Stimulated activated CD4-positive, alpha-beta T cell treated with anti-CD3 and anti-CD28 coated beads, Interleukin-1b, Interleukin-23, amount 100 ng/mL, for 48 hours (primary cell): ENCODE measurements at places on chromosomes 1 and 21.

GRCh38 chr1:234527346-234527745, 48.4 kb upstream of the TARBP1 start:
- no peak for DNase-seq

- no peak for DNase-seq
Observed at GRCh38 chr1:33089457-33089856, 8.5 kb downstream of the AZIN2 start.

DNA sequence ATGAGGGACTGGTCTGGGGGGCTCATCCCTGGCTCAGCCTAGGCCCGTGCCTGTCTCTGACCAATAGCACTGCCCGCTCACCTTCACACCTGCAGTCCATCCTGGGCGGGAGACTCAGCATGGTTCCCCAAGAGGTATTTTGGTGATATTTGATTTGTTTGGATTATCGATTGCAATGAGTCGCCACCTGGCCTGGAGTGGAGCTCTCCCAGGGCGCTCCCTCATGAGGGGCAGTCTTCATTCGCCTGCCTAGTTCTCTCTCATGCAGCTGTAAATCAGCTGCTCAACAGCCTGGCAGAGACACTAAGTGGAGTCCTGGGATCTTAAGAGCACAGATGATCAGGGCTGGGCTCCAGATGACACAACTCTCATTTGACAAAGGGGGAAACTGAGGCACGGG, 90.1 kb upstream of the ACTL8 start:
- no peak for DNase-seq

GRCh38 chr1:147171399-147172167, 687 bp downstream of the PRKAB2 start:
- no peak for DNase-seq

- DNase-seq = no peak
Observed at GRCh38 chr1:14941864-14942263, 211.7 kb upstream of the TMEM51 start.

GRCh38 chr1:177546346-177546745, 375.6 kb downstream of the BRINP2 start:
- no peak for DNase-seq

DNA sequence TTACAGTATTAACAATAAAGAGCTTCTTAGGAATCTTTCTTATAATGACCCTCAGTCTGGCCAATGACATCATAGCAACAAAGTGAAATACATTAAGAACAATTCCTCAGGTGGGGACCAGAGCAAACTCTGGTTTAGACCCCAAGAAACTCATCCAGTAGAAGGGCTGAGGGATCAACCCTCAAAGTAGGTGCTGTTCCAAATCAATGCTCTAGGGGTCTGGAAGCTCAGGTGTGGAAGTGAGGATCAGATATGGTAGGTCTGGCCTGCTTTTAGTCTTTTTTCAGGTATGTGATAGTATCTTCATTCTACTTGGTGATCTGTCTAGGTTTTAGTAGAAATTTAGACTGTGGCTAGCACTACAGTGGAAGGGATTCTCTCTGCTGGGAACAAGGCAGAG, 291.7 kb downstream of the PDE4B start:
- no peak for DNase-seq

DNA sequence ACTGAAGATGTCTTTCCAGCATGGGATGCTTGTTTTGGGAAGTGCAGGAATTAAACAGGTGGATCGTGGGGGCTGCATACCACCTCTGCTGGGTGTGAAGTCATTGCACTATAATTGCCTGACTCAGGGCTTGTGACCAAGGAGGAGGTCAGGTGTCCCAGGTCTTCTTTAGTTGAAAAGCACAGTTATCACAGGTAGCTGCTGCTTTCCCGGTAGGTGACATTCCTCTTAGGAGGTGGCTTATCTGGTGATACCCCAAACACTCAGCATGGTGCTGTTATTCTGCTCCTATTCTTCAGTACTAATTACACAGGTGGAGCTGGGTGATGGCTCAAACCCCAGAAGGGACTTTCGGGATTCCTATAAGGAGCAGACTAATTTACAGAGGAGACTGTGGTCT, 320.3 kb upstream of the PLXNA2 start:
- DNase-seq = no peak

GRCh38 chr1:209747580-209748262, 8.1 kb upstream of the TRAF3IP3 start:
- peak; percentile 90 for DNase-seq

- no peak for DNase-seq
Observed at GRCh38 chr1:60483509-60483908, 409.9 kb upstream of the C1orf87 start.

DNA sequence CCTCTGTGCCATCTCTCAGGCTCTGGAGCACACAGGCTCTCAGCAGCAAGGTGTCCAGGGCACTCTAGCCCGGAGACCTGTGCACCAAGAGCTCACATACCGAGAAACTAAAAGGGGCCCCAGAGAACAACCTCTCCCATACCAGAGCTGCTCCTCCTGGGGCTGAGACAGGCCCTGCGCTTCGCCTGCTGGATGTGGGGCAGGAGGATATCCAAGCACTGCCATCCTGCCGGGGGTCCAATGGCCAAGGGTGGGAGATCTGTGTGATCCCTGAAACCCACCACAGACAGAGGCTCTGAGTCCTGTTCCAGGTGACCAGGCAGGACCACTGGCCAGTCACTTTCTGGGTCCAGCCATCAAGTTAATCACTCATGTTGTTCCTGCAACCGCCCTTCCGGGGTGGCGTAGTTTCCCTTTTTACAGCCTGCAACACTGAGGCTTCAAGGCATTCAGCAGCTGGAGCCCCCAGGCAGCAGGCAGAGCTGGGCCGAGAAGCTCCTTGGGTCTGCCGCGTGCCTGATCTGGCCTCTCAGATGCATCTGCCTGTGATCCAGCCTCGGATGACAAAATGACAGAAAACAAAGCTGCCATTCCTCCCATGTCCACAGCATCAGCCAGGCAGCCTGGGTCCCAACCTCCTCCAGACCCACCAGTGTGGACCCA, 36.7 kb upstream of the ACTRT2 start:
- no peak for DNase-seq

DNA sequence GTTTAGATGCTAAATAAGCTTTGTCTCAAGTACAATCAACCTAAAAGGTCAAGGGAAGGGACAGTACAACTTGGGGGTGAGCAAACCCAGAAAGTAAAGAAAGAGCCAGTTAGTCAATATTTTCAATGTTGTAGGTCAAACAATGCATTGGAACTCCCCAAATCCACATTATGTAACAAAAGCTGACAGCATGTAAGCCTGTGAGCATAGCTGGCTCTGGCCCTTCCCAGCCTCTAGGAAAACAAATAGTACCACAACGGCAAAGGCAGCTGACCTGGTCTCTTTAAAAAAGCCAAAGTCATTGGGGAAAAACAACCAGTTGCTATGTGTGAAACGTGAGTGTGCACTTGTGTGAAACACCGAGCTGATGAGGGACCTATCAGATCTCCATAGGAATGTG, 3.4 kb downstream of the CBR1 start:
- no peak for DNase-seq

DNA sequence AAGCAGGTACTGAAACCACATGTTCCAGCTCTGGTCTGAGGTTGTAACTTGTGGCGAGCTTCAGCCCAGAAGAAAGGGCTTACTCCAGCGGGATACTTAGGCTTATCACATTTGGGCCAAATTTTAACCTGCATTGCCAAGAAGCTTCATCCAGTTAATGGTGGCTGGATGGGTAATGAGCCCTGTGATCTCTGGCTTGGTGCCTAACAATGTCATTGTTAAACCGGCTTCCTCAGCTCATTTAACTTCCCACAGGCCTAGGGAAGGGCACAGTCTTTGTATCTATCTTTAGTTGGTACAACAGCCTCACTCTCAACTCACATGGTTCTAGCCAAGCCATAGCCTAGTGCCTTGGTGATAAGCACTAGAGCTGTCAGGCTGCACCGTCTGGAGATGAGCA, 43.6 kb upstream of the CCDC190 start:
- DNase-seq = no peak

DNA sequence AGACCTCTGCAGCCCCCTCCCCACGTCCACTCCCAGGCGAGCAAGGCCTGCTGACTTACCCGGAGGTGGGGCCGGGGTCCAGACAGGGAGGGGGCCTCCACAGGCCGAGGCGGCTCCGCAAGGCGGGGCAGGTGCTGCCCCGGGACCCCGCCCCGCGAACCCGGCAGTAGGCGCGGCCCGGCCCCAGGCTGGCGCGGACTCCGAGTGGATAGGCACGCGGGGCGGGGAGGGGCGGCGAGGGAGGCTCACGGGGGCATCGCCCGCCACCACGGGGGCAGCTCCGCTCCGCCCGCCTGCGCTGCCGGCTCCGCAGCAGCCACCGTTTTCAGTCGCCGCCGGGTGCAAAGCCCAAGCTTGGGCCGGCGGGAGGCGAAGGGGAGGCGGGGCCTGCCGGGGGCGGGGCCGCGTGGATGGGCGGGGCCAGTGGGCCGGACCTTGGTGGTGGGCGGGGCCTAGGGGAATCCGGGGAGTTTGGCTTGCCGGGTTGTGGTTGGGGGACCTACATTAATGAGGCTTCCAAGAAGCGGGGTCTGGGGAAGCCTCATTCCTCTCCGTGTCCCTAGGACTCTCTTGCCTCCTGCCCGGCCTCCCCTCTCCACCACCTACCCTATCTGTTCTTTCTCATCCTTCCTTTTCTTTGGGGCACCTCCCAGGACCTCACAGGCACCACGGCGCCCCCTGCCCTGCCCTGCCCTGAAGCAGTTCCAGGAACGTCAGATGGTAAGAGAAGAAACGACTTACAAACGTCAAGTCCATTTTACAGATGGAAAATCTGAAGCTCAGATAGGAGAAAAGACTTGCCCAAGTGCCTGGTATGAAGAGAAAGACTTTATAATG, at the start of gene RIMS3:
RIMS3 (minus strand) TSS at position 348 of the 837 bp plus-strand sequence. CDS start 23,757 bp downstream, outside the sequence.
- DNase-seq = peak; percentile 80

- no peak for DNase-seq
Observed at GRCh38 chr1:190403402-190403801, 74.3 kb downstream of the BRINP3 start.

DNA sequence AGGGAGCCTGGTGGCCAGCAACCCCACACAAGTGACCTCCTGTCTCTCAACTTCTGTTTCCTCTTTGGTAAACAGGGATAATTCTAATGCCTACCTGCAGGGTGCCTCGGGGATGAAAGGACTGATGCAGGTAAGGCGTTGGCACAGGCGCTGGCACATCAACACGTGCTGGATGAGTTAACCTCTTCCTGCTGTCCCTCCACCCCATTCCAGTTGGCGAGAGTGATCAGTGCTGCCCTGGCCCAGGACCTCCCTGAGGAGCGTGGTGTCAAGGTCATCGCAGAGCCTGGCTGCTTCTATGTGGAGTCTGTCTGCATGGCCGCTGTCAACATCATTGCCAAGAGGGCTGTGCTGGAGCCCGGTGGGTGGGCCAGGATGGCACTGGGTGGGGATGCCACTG, 69.1 kb upstream of the TINAGL1 start:
- no peak for DNase-seq

DNA sequence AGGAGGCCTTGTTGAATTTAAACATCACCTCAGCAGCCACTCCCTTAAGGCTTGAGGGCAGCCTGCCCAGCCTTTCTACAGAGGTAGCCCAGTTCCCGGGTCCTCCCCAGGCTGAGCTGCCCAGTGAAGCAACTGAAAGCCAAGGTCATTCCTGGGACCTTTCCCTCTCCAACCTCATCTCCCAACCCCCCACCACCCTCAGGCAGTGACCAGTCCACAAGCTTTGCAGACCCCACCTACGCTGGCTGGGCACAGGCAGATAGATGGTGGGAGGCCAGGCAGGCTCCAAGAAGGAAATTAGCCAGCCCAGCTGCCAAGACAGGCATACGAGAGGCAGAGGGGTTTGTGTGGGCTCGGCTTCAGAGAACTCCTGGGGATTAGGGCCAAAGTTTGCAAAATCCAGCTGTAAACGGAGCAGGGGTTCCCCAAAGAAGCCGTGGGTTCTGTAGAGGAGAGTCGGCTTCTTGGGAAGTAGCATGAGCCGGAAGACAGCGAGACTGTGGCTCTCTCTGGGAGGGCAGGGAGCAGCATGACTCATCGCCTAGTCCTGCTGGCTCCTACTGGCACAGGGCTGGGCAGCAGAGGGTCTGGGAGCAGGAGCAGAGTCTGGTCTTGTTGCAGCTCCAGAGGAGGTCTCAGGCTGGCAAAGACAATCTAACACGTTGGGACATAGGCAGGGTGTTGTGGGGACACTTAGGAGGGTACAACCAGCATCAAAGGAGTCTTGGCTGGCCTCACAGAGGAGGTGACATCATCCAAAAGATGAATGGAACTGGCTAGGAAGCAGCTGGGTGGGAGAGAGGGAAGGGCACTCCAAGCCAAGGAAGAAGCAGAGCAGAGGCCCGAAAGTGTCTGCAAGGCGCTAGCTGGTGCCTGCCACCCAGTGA, 2.8 kb upstream of the ZC3H12A start:
- DNase-seq = no peak

DNA sequence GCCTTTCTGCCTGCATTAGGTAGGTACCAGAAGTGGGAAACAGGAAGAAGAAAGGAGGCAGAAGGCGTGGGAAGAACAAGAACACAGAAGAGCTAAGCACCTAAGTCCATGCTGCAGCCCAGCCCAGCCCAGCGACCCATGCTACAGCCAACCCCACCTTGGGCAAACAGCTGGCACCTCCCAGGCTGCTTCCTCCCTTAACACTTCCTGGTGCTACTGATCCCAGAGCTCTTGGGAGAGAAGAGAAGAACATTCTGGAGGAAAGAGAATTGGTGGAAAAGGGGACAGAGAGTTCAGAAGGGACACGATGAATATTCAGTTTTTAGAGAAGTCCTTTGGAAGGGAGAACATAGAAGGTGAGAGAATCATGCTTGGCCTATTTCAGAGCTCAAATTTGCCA, 28.5 kb downstream of the PLEKHA6 start:
- DNase-seq = no peak

DNA sequence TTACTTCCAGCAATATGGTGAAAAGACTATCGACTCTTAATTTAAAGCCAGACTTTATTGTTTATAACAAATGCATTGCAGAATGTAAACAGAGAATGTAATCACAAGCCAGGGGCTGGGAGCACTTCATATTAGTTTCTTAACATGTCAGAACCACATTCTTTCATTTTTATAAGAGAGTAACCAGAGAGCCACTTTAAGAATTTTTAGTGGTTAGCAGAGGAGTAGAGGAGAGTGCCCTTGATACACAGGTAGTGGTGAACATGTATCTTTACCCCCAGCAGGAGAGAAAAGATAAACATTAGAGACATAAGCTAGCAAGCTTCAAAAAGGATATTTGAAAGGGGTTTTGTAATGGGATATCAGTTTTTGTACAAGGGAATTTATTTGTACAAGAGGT, 11.1 kb downstream of the AMY2B start:
- no peak for DNase-seq

GRCh38 chr21:14080764-14081096, 130.0 kb downstream of the LIPI start:
- no peak for DNase-seq

DNA sequence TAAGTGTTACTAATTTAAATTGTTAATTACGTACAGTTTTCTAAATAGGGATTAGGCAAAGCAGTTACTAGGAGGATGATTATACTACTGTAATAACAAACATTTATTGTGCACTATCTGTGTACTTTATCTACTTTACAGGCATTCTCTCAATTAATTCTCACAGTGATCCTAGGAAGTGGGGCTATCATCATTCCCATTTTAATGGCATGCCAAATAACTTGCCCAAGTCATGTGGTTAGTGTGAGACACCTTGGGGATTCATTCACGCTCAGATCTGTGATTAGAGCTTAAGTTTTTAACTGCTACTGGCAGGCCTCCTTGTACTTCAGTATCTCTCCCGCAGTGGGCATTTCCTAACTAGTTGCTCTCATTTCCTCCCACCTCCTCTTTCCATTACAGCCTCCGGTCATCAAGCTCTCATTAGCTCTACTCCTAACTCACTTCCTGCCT, 11.5 kb downstream of the PHLDA3 start:
- no peak for DNase-seq
